ENCODE measurements at places on chromosomes 12 and 14.

DNA sequence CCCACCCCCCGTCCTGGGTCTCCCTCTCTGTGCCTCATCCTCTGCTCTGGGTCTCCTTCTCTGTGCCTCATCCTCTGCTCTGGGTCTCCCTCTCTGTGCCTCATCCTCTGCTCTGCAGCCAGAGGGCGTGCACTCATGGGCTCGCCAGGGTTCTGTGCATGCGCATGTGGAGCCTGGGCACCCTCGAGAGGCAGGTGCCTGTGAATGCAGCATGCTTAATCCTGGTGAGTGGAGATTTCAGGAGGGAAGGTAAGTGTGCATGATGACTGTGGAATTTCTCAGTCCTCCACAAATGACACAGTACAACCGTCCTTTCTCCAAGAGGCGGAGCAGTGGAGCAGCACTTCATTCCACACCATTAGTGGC lies 65.2 kb downstream of the EP400 start:
- no peak for DNase-seq

- DNase-seq, result no peak
Observed at GRCh38 chr12:54240129-54240528, 39.8 kb downstream of the CBX5 start.

GRCh38 chr14:71190770-71191374 lies 283.6 kb downstream of the PCNX1 start:
- DNase-seq, result no peak

GRCh38 chr12:24823808-24824515 lies 124.9 kb downstream of the BCAT1 start:
- DNase-seq, result no peak

GRCh38 chr12:120625557-120626419 lies 14.6 kb upstream of the CABP1 start:
- DNase-seq, result no peak

GRCh38 chr14:102154821-102155549 lies 15.3 kb downstream of the WDR20 start:
- DNase-seq, result no peak

DNA sequence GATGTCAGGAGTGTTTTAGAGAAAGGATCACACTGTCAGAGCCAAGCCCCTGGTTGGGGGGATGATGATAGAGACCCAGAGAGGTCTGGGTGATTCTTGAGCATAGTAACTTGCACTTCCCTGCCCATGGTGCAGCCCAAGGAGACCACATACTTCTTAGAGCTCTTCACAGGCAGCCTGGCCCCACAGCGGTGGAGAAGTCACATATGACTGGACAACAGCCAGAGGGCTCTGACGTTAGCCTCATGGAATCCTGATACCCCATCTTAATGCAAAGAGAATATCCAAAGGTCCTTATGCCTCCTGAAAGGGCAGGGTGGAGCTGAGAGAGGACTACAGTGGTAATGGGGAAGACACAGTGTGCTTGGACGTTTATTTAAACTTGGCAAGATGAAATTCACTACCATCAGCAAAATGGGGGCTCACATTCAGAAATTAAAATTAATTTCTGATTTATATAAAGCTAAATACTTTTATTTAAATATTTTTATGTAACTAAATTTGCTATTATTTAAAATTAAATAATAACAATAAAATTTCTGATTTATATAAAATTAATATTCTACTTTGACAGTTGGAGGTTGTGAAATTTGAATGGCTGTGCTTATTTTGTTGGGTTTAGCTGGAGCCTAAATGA lies 131.3 kb downstream of the KTN1 start:
- DNase-seq, result no peak

- no peak for DNase-seq
Observed at GRCh38 chr12:64177001-64177400, 45.1 kb downstream of the KICS2 start.

DNA sequence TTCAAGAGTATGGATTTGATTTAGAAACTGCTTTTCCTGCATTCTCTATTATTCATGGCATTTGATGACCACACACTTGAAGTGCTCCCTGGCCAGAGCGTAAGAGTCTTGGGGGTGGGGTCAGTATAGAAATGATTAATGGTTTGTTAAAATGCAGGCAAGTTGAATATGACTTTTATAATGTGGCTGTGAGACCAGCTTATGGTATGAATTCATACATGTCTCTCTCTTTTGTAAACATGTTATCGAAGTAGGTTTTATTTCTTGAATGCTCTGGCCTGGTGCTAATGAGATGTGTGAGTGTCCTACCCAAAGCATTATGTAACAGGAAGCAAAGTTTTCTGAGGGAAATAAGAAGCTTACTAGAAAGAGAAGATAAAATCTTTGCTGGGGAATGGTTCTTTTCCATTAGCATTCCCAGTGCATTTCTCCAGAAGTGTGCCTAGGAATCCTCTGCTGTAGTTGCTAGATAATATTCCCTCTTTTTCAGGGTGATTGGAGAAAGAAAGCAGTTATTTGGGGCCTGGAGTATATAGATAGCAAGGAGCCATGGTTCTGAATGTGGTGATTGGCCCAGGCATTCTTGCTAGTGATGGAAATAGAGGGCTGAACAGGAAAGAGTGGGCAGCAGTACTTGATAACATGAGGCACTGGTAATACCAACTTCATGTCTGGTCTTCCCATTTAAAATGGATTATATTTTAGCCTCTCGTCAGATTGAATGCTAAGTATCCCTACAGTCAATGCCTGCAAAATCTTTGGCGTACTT lies 289.7 kb downstream of the RAD51B start:
- no peak for DNase-seq

DNA sequence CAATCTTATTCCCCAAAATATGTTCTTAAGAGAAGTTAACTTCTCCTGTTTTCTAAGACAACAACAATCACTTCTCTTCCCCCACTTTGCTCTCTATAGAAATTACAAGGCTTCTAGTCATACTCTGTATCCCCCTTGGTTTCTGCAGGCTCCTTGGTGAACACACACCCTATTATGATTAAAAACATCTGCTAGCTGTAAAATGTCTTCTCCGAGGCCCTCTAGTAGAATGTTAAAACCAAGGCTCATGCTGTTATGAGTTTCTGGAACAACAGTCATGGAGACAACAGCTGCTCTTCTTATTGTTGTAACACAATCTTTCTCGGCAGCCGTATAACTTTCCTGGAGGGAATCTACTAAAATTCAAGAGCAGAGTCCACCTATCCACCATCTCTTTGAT lies 397.5 kb upstream of the CCDC196 start:
- DNase-seq, result no peak

DNA sequence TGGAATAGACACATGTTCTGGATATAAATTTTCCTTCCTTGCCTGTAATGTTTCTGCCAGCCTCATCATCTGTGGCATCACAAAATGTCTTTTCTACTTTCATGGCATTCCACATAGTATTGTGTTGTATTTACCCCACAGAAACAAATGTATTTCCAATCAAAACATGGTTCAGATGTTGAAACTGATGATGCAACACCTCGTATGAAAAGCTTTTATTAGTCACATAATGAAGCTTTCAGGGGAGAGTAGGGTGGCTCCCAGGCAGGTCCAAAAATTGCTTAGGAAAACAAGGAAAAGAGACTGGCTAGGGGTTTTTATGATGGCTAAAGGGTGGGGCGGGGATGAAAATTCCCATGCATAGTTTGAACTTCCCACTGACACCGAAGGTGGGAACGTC lies 29.1 kb upstream of the ZNF641 start:
- no peak for DNase-seq

GRCh38 chr14:76371066-76371465 lies 4.9 kb upstream of the ESRRB start:
- no peak for DNase-seq

DNA sequence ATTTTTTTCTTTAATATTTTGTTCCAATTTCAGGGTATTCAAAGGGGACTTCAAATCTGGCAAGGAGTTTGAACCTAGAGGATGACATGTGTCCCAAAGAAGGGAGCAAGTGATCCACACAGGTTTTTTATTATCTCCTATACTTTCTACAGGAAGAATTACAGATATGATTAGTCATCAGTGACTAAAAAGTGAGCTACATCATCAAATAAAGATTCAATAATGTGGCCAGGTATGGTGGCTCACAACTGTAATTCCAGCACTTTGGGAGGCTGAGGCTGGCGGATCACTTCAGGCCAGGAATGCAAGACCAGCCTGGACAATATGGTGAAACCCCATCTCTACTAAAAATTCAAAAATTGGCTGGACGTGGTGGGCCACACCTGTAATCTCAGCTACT lies 24.2 kb downstream of the GLT8D2 start:
- no peak for DNase-seq

- no peak for DNase-seq
Observed at GRCh38 chr12:113314121-113314529, 20.8 kb downstream of the SLC8B1 start.

DNA sequence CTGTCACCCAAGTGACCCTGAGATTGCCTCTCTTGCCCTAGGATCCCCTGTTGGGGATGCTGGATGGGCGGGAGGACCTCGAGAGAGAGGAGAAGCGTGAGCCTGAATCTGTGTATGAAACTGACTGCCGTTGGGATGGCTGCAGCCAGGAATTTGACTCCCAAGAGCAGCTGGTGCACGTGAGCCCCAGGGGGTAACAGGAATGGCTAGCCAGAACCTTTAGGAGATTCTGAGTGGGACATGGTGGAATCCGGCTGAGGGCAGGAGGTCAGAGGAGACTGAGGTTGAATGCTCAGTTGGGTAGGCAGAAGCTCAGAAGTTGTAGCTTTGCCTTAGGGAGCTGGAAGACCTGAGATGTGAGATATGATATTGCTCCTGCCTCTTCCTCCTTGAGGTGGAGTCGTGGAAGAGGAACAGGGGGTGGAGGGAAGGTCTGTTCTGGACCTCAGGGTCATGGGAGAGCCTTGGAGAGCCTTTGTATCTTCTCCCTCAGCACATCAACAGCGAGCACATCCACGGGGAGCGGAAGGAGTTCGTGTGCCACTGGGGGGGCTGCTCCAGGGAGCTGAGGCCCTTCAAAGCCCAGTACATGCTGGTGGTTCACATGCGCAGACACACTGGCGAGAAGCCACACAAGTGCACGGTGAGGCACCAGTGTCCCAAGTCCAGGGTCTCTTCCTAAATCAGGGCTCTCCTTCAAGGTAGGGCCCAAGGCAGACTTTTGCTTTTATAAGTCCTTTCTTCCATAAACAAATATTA lies 6.3 kb downstream of the GLI1 start:
- no peak for DNase-seq

- no peak for DNase-seq
Observed at GRCh38 chr12:2722806-2723205, 72.0 kb upstream of the FKBP4 start.

GRCh38 chr14:101711041-101711856 lies 50.3 kb upstream of the PPP2R5C start:
- no peak for DNase-seq

DNA sequence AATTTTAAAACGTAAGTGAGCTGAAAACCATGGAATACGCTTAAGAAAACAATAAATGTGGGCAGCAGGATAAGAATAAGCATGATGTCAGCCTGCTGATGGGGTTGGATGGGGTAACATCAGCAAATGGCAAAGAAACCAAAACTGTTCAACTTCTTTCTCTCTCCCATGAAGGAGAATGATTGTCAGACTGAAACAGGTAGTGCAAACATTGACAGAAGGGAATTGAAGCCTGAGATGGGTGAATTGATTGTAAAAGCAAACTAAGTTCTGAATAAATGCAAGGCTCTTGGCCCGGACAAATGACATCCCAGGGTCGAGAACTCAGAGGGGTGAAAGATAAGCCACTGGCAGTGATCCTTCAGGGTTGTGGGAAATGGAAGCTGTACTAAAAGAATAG lies 182.6 kb downstream of the ETV6 start:
- DNase-seq, result no peak

GRCh38 chr12:7068240-7068993 lies 7.9 kb downstream of the C1S start:
- DNase-seq, result no peak

DNA sequence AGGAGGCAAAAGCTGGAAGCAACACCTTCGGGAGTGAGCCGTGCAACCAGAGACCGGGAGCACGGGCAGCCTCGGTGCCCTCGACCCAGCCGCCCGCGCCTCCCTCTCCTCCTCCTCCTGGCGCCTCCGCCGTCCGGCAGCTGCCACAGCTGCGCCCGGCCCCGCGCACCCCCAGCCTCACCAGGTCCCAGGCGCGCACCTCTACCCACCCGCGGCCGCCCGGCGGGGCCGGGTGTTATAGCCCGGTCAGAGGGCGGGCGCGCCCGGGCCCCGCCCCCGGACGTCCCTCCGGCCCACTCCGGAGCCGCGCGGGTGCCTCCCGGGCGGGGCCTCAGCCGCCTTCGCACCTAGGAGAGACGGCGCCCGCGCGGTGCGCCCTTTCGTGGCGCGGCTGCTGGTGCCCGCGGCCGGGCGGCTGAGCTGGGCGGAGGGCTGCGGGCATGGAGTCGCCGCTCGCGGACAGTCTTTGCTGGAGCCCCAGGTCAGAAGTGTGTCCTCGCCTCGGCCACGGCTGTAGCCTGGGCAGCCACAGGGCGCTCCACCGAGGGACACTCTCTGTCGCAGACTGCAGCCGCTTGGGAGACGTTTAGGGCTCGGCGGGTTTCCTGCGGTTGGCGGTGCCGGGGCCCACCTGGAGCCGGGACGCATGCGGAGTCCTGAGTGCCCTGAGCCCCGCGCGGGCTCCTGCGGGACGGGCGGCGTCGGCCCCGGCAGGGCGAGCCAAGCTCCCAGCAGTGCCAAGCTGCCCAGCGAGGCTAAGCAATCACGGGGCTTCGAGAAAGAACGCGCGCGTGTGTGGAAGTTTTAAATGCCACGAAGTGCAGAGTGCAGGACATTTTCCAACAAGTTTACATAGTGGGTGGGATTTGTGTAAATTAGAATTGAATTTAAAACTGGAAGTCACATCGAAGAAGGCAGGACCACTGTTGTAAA lies at the start of gene CPM:
CPM (minus strand) TSS at position 211 of the 933 bp plus-strand sequence. CDS start 334 bp downstream, outside the sequence.
- peak; percentile 80 for DNase-seq

GRCh38 chr12:19131025-19131444 lies 1.5 kb downstream of the PLEKHA5 start:
- DNase-seq, result no peak

DNA sequence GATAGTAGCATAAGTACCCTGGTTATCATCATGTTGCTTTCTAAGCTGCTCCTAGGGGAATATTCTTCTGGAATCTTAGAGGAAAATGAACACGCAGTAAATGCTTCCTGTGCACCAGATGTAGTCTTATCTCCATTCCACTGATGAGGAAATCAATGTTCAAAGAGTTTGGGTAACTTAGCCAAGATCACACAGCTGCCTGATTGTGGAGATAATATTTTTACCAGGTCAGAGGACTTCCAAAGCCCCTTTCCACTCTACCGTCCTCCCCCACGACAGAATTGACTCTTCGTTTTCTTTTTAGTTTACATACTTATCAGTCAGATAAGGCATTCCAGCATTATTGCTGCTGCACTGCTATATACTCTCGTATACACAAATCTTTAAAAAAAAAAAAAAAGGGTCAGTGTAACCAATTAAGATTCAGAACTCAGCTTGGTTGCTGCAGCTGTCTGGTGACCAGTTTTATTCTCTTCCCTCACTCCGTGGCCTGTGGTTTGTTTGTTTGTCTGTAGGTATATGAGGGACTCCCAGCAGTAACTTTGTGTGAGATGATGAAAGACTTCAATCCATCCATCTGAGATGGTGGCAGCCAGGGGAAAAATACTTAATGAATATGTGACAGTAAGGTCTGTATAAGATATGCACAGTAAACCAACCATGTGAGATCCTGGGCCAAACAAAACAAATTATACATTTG lies 110.5 kb downstream of the TGFB3 start:
- no peak for DNase-seq

- no peak for DNase-seq
Observed at GRCh38 chr14:95535226-95536021, 574 bp downstream of the GLRX5 start.

GRCh38 chr14:22580625-22581024 lies 8.4 kb downstream of the DAD1 start:
- DNase-seq, result no peak

All from T-helper 1 cell (primary cell).